B cell (primary cell): ENCODE measurements at places on chromosomes 16 and 17.

DNA sequence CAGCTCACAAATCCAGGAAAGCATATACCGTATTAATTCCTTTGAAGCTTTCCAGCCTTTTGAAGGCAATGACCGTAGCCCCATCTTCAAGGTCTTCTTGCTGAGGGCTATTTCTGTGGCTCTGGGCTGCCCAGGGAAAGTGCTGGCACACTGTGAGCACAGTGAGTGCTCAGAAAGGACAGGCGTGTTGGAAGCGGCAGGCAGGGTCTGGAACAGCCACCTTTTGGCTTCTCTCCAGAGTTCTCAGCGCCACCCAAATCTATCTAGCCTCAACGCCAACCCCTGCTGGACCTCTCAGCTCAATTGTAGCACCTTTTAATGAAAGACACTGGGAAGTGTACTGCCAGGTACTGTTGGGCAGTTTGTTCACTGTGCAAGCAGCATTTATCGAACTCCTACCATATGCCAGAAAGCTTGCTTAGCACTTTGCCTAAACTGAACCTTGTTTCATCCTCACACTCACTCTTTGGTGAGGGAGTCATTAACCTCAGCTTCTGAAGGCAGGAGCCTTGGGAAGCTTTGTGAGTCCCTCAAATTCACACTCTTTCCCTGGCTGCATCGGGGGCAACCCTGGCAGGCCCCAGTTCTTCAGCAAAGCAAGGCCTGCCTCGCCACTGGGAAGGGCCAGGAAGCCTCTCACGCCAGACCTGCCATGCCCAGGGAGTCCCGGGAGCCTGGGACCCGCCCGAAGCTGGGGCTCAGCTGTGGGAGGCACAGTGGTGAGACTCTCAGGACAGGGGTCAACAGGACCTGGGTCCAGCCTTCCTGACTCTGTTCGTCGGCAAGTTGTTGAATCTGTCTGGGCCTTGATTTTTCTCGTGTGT is 13.5 kb upstream of the CIBAR2 start:
- no peak for DNase-seq
- no peak overlapping the region for H3K27ac ChIP-seq
- no peaks in the 10 kb centered on the region for H3K36me3 ChIP-seq
- H3K27me3 ChIP-seq: no peaks in the 10 kb centered on the region
- H3K4me3 ChIP-seq: no peak overlapping the region
- no peaks in the 10 kb centered on the region for H3K4me1 ChIP-seq

DNA sequence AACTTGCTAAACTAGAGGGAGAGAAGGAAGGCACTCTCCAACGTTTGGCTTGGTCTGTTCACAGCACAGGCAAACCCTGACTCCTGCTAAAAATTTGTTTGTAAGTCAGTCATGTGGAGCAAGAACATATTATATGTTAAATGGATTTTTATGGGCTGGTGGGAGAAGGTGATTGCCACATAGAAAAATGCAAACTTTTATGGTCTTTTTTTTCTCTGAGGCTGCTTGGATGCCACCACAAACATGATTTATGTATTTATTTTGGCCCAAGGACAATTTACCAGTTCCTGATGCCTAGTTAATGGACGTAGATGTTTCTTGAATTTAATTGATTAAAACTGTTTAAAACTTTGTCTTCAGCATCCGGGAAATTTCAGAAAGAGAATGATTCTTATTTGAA is 274.2 kb upstream of the MYOCD start:
- no peak overlapping the region for H3K27ac ChIP-seq
- no peak for DNase-seq
- H3K4me3 ChIP-seq: no peak overlapping the region
- no peaks in the 10 kb centered on the region for H3K27me3 ChIP-seq
- H3K36me3 ChIP-seq: no peaks in the 10 kb centered on the region
- H3K4me1 ChIP-seq: no peaks in the 10 kb centered on the region

DNA sequence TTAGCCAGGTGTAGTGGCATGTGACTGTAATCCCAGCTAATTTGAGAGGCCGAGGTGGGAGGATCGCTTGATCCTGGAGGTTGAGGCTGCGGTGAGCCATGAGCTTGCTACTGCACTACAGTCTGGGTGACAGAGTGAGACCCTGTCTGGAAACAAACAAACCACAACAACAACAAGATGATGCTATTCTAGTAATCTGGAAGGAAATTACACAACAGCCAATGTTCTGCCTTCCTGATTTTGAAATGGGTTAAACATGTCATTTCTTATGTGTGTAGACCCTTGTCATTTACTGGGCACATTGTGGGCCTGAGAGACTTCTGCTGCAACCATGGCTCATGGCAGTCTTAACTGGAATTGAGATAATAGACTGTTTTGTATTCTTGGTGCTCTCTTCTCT is 5.9 kb downstream of the COQ7 start:
- no peak overlapping the region for H3K27ac ChIP-seq
- DNase-seq: no peak
- peaks cover 4% of the 10 kb centered on the region for H3K4me1 ChIP-seq
- H3K4me3 ChIP-seq: no peak overlapping the region
- peaks cover 23% of the 10 kb centered on the region for H3K36me3 ChIP-seq

DNA sequence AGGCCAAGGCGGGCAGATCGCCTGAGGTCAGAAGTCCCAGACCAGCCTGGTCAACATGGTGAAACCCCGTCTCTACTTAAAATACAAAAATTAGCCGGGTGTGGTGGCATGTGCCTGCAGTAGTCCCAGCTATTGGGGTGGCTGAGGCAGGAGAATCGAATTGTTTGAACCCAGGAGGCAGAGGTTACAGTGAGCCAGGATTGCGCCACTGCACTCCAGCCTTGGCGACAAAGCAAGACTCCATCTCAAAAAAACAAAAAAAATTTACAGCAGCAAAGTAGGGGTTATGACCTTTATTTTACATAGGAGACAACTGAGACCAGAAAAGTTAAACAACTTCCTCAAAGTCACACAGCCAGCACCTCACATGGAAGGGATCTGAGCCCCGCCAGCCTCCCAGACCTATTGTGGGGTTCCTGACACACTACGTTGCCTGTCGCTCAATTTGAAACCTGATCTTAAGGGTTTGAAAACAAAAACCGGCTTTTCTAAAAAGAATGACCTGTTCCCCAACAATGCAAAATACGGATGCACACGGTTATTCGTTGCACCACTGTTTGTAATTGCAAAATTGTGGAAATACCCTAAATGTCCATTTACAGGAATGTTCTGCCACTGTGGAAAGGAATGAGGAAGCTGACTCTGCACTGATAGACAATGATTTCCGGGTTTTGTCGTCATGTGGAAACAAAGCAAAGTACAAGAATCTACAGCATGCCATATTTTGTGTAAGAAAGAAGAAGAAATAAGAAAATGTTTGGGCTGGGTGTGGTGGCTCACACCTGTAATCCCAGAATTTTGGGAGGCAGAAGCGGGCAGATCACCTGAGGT is 77.2 kb downstream of the CNGB1 start:
- no peak overlapping the region for H3K4me3 ChIP-seq
- H3K27me3 ChIP-seq: peaks cover 9% of the 10 kb centered on the region
- DNase-seq: no peak
- no peaks in the 10 kb centered on the region for H3K36me3 ChIP-seq

- peaks cover 13% of the 10 kb centered on the region for H3K4me1 ChIP-seq
- H3K27me3 ChIP-seq: no peaks in the 10 kb centered on the region
- no peak overlapping the region for H3K4me3 ChIP-seq
- H3K36me3 ChIP-seq: peaks cover 36% of the 10 kb centered on the region
- no peak for DNase-seq
- H3K27ac ChIP-seq: no peak overlapping the region
Measured at GRCh38 chr17:5472511-5472910, 3.7 kb upstream of the DHX33 start.

DNA sequence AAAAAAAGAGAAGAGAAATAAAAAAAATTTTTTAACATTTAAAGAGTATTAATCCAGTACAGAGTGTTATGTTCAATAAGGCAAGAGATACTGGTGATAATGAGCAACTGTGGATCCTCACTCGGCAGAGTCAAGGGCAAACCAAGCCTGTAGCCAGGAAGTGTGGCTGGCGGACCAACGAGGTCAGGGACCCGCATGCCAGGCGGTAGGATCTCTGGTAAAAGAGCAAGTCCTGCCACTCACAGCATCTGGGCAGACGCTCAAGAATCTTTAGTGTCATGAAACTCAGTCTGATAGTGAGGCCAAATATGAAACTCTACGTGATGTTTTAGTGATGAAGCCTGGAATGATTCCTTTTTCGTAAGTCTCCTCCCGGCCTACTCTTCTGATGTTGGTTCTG is 8.3 kb upstream of the GEMIN4 start:
- peaks cover 31% of the 10 kb centered on the region for H3K36me3 ChIP-seq
- H3K4me3 ChIP-seq: no peak overlapping the region
- H3K27me3 ChIP-seq: no peaks in the 10 kb centered on the region
- no peaks in the 10 kb centered on the region for H3K4me1 ChIP-seq
- no peak for DNase-seq

- H3K27me3 ChIP-seq: no peaks in the 10 kb centered on the region
- no peaks in the 10 kb centered on the region for H3K4me1 ChIP-seq
- H3K4me3 ChIP-seq: no peak overlapping the region
- H3K36me3 ChIP-seq: peaks cover 87% of the 10 kb centered on the region
- no peak overlapping the region for H3K27ac ChIP-seq
Measured at GRCh38 chr16:50298591-50299507, 32.5 kb downstream of the ADCY7 start.

DNA sequence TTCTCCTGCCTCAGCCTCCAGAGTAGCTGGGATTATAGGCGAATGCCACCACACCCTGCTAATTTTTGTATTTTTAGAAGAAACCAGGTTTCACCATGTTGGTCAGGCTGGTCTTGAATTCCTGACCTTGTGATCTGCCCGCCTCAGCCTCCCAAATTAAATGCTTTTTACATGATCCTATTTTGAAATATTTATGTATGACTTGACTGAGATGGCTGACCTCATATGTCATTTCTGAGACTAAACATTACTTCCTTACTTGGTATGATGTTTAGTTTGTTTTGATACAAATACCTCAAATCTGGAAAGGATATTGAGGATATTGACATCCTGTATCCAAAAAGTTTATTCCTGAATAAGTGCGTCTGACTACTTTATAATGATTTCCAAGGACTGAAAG is 11.9 kb downstream of the CALCOCO2 start:
- no peaks in the 10 kb centered on the region for H3K27me3 ChIP-seq
- H3K27ac ChIP-seq: no peak overlapping the region
- no peak overlapping the region for H3K4me3 ChIP-seq

- H3K4me1 ChIP-seq: no peaks in the 10 kb centered on the region
- no peak overlapping the region for H3K4me3 ChIP-seq
- no peaks in the 10 kb centered on the region for H3K27me3 ChIP-seq
- no peak overlapping the region for H3K27ac ChIP-seq
Measured at GRCh38 chr16:61677776-61678175, 358.5 kb downstream of the CDH8 start.

DNA sequence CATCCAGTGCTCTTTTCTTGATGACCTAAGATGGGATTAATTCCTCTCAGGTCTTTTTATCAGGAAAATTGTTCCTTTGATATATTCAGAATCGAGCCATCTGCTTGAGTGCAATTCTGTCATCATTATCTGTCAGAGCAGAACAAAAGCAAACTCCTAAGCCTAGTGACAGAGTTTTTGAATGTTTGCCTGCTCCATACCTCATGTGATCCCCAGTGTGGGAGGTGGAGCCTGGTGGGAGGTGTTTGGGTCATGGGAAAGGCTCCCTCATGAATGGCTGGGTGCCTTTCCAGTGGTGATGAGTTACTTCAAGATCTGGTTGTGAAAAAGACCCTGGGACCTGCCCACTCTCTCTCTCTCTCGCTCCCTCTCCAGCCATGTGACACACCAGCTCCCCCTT is 628.2 kb downstream of the CDH11 start:
- no peaks in the 10 kb centered on the region for H3K36me3 ChIP-seq
- DNase-seq: no peak
- H3K4me3 ChIP-seq: no peak overlapping the region
- no peaks in the 10 kb centered on the region for H3K27me3 ChIP-seq
